Stimulated activated naive B cell treated with anti-CD40 and anti-IgM and Interleukin-4, amounts not matched to agents 10 μg/mL and 1 μg/mL and 100 μg/mL, for 72 hours (primary cell): ENCODE measurements at places on chromosomes 11 and 22.

- DNase-seq = no peak
Measured at GRCh38 chr11:20031155-20032001, 128.9 kb downstream of the DBX1 start.

DNA sequence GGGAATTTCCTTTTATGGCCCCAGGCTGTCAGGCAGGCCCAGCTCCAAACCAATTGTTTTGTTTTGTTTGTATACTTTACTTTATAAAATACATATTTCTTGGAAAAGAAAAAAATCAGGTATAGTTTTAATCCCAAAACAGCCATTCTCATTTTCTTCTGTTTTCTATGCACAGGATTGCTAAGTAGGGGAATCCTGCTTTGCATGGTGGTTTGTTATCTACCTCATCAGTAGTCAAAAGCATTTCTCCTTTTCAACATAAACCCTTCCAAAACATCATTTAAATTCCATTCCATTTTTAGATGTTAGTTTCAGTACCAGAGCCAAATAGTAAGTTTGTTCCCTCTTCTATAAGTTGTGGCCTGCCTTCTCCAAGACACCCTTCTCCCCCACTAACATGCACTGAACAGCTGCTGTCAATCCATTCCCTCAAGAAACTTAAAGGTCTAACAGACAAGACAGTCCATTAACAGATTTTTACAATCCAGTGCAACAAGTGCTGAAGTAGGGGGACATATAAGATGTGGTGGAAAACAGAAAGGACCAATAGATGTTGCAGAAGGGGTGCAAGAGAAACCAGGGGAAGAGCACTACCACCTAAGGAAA is 3.7 kb downstream of the ILK start:
- DNase-seq = no peak

DNA sequence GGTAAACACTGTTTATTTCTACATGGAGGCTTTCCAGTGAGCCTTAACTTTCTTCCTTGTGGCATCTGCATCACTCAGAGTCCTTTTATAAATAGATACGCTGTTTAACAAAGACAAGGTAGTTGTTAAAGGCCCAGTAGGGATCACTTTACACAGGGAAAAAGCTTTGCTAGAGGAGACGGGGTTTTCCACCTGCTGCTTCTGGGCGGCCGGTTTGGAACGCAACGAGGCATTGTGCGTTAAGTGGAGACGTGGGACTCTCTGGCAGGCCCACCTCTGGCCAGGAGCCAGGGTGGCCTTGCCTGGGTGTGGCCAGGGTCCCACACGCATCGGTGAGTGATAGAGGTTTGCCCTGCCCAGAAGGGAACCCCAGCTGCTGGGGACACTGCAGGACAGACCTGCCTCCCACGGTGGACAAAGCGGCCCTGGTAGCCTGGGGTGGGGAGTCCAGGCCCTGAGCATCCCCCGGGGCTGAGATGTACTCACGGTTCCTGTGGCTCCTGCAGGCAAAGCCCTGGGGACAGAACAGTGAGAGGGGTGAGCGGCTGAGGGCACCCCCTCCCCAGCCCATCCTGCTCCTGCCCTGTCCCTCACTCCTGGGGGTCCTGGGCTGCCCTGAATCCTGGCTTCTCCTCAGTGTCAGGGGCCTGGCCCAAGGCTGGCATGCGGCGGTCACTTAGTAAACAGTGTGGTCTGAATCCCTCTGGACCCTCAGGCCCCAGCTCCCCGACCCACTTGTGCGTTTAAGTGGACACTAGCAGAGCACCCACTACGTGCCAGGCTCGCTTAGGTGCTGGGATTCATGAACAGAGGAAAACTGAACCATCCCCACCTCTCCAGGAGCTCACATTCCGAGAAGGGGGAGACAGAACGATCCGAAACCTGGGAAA is 4.2 kb downstream of the IL17REL start:
- no peak for DNase-seq

GRCh38 chr11:80595011-80595410 is 1154.2 kb upstream of the TENM4 start:
- no peak for DNase-seq

DNA sequence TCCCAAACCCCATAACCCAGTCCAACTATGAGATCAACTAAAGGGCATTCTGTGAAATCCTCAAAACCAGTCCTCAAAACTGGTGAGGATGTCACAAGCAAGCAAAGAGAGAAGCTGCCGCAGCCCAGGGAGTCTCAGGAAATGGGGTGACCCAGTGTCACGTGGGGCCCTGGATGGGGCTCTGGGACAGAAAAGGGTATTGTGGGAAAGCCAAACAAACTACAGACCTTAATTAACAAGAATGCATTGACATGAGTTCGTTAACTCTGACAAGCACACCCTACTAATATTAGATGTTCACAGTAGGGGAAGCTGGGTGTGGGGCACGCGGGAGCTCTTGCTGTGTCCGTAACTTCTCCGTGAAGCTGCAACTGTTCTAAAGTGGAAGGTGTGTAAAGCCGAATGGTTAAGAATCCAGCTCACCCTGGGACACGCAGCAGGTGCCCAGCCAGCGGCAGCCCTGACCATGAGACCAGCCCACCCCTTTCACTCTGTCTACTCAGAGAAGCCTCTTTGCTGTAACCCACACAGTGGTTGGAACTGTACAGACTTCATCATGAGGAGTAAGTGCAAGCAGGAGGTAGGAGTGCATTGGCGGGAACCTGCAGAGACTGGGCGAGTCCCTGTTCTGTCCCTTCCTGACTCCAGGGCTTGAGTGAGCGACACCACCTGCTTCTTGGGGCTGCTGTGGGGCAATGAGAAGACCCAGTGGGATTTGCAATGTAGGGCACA is 17.9 kb downstream of the LINC01488 start:
- DNase-seq = no peak

GRCh38 chr11:34189191-34189590 is 83.8 kb downstream of the NAT10 start:
- no peak for DNase-seq

DNA sequence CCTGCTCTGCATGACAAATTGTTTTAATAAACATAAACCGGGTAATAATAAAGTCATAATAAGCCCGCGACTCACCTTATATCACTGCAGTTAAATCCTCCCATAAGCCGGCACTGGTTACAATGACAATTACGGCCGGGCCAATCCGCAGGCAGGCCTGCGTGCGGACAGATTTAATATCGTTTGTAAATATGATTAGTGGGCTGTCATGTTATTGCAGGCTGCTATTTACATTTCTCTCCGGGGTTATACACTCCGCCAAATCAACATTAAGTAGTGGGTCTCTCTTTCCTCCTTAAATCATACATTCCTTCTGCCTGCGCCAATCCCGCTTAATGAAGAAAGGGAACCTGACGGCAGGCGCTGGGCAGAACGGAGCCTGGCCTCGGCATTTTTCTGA is 51.8 kb upstream of the LMO1 start:
- DNase-seq = no peak

DNA sequence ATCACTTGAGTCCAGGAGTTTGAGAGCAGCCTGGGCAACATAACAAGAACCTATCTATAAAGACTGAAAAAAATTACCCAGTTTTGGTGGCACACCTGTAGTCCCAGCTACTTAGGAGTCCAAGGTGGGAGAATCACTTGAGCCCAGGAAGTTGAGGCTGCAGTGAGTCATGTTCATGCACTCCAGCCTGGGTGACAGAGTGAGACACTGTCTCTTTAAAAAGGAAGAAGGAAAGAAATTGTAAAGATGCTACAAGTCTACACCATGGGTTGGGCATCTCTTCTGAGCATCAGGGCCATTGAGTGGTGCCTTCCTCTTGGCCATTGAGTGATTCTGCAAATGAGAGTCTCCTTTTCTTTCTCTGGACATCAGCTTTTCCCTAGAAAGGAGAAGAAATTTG is 15.7 kb upstream of the MTMR3 start:
- no peak for DNase-seq

DNA sequence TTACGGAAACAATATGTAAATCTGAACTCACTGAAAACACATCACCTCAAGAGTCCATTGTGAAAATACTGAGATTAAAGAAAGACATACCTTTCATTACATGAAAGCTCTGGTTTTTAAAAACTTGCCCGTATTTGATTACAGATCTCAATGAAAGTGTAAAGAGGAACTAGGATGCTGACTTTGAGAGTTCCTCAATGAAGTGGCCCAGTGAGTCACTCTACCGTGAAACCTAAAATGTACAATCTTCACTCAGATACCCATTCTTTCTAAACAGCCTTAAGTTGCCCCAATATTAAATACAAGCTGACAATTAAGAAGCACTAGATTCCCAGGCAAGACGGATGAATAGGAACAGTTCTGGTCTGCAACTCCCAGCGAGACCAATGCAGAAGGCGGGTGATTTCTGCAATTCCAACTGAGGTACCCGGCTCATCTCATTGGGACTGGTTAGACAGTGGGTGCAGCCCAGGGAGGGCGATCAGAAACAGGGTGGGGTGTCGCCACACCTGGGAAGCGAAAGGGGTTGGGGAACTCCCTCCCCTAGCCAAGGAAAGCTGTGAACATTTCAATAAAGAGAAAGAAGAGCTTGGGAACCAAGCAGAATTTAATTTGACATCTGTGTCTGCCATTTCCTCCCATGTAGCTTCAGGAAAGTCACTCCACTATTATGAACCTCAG is 33.8 kb upstream of the OR9G4 start:
- no peak for DNase-seq

- DNase-seq = no peak
Measured at GRCh38 chr11:34640050-34640923, 19.4 kb downstream of the EHF start.

- no peak for DNase-seq
Measured at GRCh38 chr11:55503449-55503848, 50.8 kb upstream of the OR4C15 start.

DNA sequence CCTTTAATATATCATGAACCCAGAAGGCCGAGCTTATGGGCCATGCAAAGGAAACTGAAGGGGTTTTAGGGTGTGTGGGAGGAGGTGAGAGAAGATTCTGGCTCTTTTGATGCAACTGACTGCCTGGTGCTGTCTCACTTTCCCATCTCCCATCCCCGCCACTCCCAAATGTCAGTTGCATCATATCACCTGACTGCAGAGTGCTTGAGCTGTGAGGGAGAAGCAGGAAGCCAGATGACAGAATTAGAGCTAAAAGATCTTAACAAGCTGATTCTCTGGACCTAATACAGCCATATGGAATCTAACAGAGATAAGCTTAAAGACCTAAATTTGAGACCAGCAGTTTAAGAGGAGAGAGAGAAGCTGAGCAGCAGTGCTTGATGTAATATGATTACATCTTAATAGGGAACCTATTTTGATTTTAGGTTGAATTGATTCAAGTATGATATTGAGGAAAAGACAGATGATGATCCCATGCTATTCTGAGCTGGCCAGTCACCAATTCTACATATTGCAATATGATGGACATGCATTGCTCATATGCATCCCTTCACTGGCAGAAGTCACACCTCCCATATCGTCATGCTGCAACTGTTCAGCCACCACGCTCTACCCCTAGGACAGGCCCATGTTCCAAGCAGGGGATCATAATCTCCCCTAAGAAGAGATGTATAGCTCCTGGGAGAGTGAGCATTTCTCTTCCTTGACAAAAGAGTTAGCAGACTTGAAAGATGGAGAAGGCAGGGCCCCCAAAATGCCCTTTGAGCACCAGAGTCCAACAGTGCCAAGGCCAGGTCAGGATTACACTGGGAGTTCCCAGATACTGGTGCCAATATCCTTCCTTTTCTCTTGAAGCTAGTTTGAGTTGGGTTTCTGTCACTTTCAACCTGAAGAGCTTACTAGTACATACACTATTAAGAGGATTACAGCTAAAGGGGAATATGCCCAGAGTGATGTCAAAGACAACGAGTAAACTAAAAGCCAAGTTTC is 44.9 kb downstream of the PLEKHA7 start:
- DNase-seq = no peak

- DNase-seq = no peak
Measured at GRCh38 chr22:49116486-49117120, 711.1 kb downstream of the BRD1 start.

DNA sequence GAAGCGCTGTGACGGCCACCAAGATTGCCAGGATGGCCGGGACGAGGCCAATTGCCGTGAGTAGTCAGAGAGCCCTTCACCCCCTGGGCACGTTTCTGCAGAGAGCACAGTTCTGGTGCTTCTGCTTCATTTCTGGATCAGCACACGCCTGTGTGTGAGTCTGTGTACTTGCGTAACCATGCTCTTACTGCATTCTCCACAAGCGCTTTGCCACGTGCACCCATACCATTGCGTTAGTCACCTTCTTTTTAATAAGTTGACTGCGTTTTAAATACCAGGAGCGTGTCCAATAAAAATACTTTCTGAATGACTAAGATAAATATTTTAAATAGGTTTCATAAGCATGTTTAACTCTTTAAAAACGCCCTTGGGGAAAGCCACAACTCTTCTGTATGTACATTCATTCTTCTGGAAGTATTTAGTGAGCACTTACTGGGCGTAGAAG is 143.0 kb upstream of the SORL1-AS1 start:
- no peak for DNase-seq

GRCh38 chr11:79219186-79220045 is 221.4 kb downstream of the TENM4 start:
- no peak for DNase-seq

DNA sequence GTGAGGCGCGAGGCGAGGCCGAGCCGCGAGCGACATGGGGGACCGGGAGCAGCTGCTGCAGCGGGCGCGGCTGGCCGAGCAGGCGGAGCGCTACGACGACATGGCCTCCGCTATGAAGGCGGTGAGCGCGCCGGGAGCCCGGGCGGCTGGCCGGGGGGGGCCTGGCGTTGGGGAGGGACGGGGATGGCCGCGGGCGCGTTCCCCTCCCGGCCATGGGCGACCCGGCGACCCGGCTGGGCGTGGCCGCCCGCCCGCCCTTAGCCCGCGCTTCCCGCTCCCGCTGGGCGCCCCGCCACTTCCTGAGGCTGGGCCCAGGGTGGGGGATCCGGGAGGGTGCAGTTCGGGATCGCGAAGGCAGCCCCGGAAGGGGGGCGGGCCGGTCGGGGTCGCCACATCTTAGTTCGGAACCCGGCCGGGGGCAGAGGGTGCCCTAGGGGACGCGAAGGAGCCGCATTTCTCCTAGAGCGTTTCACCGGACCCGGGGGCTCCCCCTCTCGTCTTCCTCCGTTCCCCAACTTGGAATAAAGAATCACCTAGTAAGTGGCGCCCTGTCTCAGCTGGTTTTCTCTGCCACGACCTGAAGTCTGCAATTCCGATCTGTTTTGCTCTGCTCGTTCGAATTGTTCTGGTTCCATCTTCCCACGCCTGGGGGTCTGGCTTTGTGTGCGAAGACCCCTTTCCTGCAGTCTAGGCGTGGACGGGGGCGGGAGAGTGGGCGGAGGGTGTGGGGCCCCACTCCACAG is 536 bp downstream of the YWHAH start:
- DNase-seq = no peak

DNA sequence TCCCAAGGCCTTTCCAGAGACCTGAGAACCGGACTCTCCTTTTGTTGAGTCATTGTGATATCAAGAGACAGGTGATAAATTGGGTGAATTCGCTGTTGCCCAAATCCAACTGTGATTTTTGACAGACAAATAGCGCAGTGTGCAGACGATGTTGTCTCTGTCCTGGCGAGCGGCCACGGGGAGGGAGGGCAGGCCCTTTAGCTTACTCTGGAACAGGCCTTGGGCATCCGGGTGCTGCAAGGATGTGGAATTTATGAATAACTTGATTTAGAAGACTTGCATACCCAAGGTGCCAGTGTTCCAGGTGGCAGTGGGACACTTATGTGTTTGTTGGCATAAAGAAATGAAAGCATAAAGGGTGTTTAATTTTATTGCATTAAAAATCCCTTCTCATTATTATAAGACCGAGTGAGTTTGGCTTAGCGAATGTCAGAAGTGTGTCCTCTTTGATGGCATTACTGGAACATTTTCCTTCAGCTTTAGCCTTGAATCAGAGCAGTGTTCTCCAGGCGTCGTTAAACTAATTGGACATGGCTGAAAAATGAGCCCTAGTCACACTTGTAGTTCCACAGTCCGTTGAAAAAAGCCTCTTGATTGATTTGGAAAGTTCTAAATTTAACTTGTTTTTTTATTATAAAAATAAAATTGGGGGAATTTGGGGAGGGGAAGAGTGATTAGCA is 9.4 kb downstream of the LDLRAD3 start:
- DNase-seq = no peak
